Endothelial cell of umbilical vein (primary cell): ENCODE measurements at places on chromosomes 3 and 15. TPM values are rescaled to one million over a fixed set of nuclear protein-coding genes. Genes with fewer than 3 reads are reported as not detected.

ASB14 gene
- not detected in 2 replicates for total RNA-seq

MSL2 gene
- 21.9 and 23.7 TPM in 2 replicates for total RNA-seq

CCRL2 gene
- 3.9 and 6.4 TPM in 2 replicates for total RNA-seq

RTP1 gene
- not detected in 2 replicates for total RNA-seq

B3GNT5 gene
- total RNA-seq: 25.6 and 29.4 TPM in 2 replicates

IRAK2 gene
- total RNA-seq: 10.0 and 11.1 TPM in 2 replicates

FBXO40 gene
- not detected in 2 replicates for total RNA-seq

SERINC4 gene
- total RNA-seq: 0.12 TPM in 1 of 2 replicates, not detected in the other

PLA2G4F gene
- total RNA-seq: not detected in 2 replicates

NR1I2 gene
- total RNA-seq: not detected in 2 replicates

TMCC1 gene
- total RNA-seq: 36.6 and 38.4 TPM in 2 replicates

DUOXA2 gene
- total RNA-seq: not detected in 2 replicates

PRICKLE2 gene
- total RNA-seq: 7.1 and 8.9 TPM in 2 replicates

CX3CR1 gene
- not detected in 2 replicates for total RNA-seq

TEX55 gene
- total RNA-seq: not detected in 2 replicates

CEP70 gene
- total RNA-seq: 14.7 and 16.9 TPM in 2 replicates

NANOGP8 gene
- not detected in 2 replicates for total RNA-seq

CCDC80 gene
- 59.3 and 77.2 TPM in 2 replicates for total RNA-seq

ALDH1L1 gene
- not detected in 2 replicates for total RNA-seq

FAM43A gene
- 246 and 307 TPM in 2 replicates for total RNA-seq

KNSTRN gene
- 54.9 and 61.4 TPM in 2 replicates for total RNA-seq

LTK gene
- total RNA-seq: 0.15 and 0.21 TPM in 2 replicates

PLSCR5 gene
- not detected in 2 replicates for total RNA-seq

USP13 gene
- total RNA-seq: 21.1 and 24.0 TPM in 2 replicates

NOX5 gene
- 0.07 TPM in 1 of 2 replicates, not detected in the other for total RNA-seq

PLS1 gene
- total RNA-seq: 1.3 and 2.9 TPM in 2 replicates

TGM4 gene
- total RNA-seq: 0.24 and 0.39 TPM in 2 replicates

SLCO2A1 gene
- 1.4 and 2.7 TPM in 2 replicates for total RNA-seq

TM4SF18 gene
- total RNA-seq: 142 and 158 TPM in 2 replicates

RFX7 gene
- total RNA-seq: 23.0 and 25.9 TPM in 2 replicates

ZNF620 gene
- total RNA-seq: 3.6 and 4.0 TPM in 2 replicates

SLC22A14 gene
- total RNA-seq: not detected in 2 replicates

LINGO1 gene
- 0.32 and 0.33 TPM in 2 replicates for total RNA-seq

LOXL1 gene
- total RNA-seq: 5.2 and 9.2 TPM in 2 replicates

ATOSA gene
- 39.1 and 41.1 TPM in 2 replicates for total RNA-seq

GABRB3 gene
- 0.85 TPM in 1 of 2 replicates, not detected in the other for total RNA-seq

GOLGA8T gene
- not detected in 2 replicates for total RNA-seq

RAD51 gene
- total RNA-seq: 29.7 and 30.9 TPM in 2 replicates

GTPBP8 gene
- total RNA-seq: 13.7 and 15.4 TPM in 2 replicates

PIK3R4 gene
- total RNA-seq: 23.0 and 26.3 TPM in 2 replicates

IMPDH2 gene
- total RNA-seq: 189 and 195 TPM in 2 replicates

PLCL2 gene
- total RNA-seq: 9.6 and 10.7 TPM in 2 replicates

CCK gene
- not detected in 2 replicates for total RNA-seq

CSNK1G1 gene
- total RNA-seq: 25.9 and 31.7 TPM in 2 replicates

CAND2 gene
- 11.0 and 12.4 TPM in 2 replicates for total RNA-seq

RASGRF1 gene
- total RNA-seq: not detected in 2 replicates

SYNPR gene
- not detected in 2 replicates for total RNA-seq

WDR93 gene
- not detected in 2 replicates for total RNA-seq

CADM2 gene
- total RNA-seq: not detected in 2 replicates

CFAP92 gene
- 0.21 and 0.62 TPM in 2 replicates for total RNA-seq

CMSS1 gene
- total RNA-seq: 60.6 and 61.9 TPM in 2 replicates
